Thymus (tissue), 14 donors: ENCODE measurements at places on chromosomes 5 and 9. TPM values are rescaled to one million over a fixed set of nuclear protein-coding genes. Genes with fewer than 3 reads are reported as not detected.

GRCh38 chr5:144832416-144832815 lies 661.7 kb downstream of the KCTD16 start:
- no peak for DNase-seq
- no peaks in the 10 kb centered on the region for H3K27me3 ChIP-seq
- no peak overlapping the region for H3K27ac ChIP-seq

PTGER4 gene
- polyA plus RNA-seq: 25.2 TPM

CCNO gene
- 1.0 TPM for polyA plus RNA-seq

- no peak for DNase-seq
- H3K27me3 ChIP-seq: no peaks in the 10 kb centered on the region
- H3K4me1 ChIP-seq: no peaks in the 10 kb centered on the region
- H3K27ac ChIP-seq: no peak overlapping the region
- H3K4me3 ChIP-seq: no peak overlapping the region
These were observed 28.1 kb downstream of the FAM114A2 start for GRCh38 chr5:154010660-154011059.

- no peaks in the 10 kb centered on the region for H3K4me1 ChIP-seq
- no peak overlapping the region for H3K27ac ChIP-seq
- H3K4me3 ChIP-seq: no peak overlapping the region
- no peaks in the 10 kb centered on the region for H3K36me3 ChIP-seq
- DNase-seq: no peak
These were observed 87.6 kb downstream of the MAMDC2 start for GRCh38 chr9:70131296-70131695.

DNA sequence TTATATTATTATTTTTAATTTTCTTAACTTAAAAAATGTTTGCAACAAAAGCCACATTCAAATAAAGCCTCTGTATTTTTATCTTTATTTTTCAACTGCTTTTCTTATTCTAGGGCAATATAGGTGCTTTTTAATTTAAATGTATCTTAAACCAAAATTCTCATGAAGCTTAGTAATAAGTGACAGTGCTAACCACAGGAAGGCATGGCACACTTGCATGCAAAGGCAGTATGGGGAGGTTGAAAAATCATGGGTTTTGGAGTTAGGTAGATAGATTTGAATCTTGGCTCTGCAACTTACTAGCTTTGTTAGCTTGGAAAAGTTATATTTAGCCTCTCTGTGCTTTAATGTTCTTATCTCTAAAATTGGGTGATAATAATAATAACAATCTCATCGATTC lies 458.0 kb downstream of the DMAC1 start:
- H3K4me3 ChIP-seq: no peak overlapping the region
- DNase-seq: no peak
- no peak overlapping the region for H3K27ac ChIP-seq
- H3K27me3 ChIP-seq: no peaks in the 10 kb centered on the region

DNA sequence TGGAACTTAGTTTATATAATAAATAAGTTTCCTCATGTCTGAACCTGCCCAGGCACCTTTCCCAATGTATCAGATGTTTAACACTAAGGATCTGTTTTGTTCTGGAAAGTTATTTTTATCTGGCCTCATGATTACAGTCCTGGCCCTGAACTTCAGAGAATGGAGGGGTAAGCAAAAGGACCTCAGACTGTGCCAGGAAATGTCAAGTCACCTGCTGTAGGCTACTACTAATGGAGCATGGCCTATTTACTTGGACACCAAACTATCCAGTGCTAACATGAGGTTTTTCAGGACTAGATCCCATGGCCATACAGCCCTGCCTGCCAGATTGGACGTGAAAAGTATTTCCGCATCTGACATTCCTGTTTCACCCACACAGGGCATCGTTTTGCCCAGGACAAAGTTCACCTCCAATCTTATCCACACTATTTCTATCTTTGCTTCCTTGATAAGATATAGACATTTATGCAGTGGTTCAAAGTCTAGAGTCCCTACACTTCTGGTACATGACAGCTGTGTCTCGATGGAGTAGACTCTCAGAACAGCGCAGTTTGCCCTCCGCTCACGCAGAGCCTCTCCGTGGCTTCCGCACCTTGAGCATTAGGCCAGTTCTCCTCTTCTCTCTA lies at the start of gene BTNL8:
BTNL8 (plus strand) TSS at position 539 of the 626 bp plus-strand sequence. CDS start 152 bp downstream, outside the sequence.
- H3K27ac ChIP-seq: no peak within 1 kb of the TSS
- no peaks in the 10 kb centered on the region for H3K27me3 ChIP-seq
- no peaks in the 10 kb centered on the region for H3K4me1 ChIP-seq
- H3K36me3 ChIP-seq: no peaks in the 10 kb centered on the region
- no peak within 1 kb of the TSS for H3K4me3 ChIP-seq

GARNL3 gene
- polyA plus RNA-seq: 1.5 TPM

COL15A1 gene
- polyA plus RNA-seq: 3.8 TPM

SLC45A2 gene
- polyA plus RNA-seq: 0.05 TPM

GRCh38 chr9:17509701-17510100 lies 69.2 kb upstream of the SH3GL2 start:
- no peak overlapping the region for H3K4me3 ChIP-seq
- H3K27ac ChIP-seq: no peak overlapping the region
- no peaks in the 10 kb centered on the region for H3K4me1 ChIP-seq
- no peaks in the 10 kb centered on the region for H3K27me3 ChIP-seq
- DNase-seq: no peak

DNA sequence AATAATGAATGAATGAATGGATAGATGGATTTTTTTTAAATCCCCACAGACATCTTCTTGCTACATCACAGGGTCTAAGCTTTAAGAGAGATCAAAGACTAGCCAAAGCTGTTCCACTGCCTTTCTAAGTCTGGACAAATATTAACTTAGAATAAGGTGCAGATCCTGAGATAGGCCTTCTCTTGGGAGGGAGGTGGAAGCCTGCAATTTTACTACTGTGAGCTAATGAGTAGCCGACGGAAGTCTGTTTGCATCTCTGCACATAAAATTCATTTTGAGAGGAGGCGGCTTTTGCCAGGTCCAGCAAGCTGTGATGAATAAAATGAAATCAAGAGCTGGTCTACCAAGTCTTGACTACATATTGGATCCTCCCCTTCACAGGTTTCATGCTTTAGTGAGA lies 484.9 kb downstream of the TMEM38B start:
- H3K36me3 ChIP-seq: no peaks in the 10 kb centered on the region
- no peak for DNase-seq
- H3K4me3 ChIP-seq: no peak overlapping the region
- no peak overlapping the region for H3K27ac ChIP-seq
- H3K4me1 ChIP-seq: no peaks in the 10 kb centered on the region

DNA sequence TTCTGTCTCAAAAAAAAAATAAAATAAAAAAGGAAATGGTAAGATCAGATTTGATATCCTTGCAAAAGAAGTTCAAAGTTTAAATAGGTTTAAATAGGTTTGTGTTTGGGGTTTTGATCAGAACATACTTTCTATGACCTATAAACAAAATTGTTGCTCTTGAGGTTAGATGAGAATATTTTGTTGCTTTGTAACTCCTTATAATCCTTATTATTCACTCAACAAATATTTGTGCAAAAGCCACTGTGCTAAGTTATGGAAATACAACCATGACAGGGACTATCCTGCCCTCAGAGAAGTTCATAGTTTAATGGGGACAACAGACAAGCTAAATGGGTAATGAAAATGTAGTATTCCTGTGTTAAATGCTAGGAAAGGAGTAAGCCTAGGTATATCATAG lies 71.5 kb downstream of the INVS start:
- no peak overlapping the region for H3K27ac ChIP-seq
- no peaks in the 10 kb centered on the region for H3K27me3 ChIP-seq
- no peaks in the 10 kb centered on the region for H3K4me1 ChIP-seq
- DNase-seq: no peak

DNA sequence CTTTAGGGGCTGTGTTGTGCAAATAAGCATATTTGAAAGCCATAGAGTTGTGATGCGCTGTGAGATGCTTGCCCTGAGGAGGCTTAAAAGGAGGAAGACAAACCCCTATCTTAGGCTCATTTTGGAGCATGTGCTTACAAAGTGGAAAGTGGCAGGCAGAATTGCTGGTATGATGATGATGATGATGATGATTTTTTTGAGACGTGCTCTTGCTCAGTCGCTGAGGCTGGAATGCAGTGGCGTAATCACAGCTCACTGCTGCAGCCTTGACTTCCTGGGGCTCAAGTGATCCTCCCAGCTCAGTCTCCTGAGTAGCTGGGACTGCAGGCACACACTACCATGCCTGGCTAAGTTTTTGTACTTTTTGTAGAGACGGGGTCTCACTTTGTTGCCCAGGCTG lies 1.7 kb downstream of the CNOT8 start:
- H3K4me3 ChIP-seq: peak overlapping the region; percentile 88
- peak overlapping the region; percentile 91 for H3K27ac ChIP-seq
- no peaks in the 10 kb centered on the region for H3K27me3 ChIP-seq
- DNase-seq: no peak
- H3K36me3 ChIP-seq: peaks cover 16% of the 10 kb centered on the region

TLX3 gene
- 0.05 TPM for polyA plus RNA-seq

DNA sequence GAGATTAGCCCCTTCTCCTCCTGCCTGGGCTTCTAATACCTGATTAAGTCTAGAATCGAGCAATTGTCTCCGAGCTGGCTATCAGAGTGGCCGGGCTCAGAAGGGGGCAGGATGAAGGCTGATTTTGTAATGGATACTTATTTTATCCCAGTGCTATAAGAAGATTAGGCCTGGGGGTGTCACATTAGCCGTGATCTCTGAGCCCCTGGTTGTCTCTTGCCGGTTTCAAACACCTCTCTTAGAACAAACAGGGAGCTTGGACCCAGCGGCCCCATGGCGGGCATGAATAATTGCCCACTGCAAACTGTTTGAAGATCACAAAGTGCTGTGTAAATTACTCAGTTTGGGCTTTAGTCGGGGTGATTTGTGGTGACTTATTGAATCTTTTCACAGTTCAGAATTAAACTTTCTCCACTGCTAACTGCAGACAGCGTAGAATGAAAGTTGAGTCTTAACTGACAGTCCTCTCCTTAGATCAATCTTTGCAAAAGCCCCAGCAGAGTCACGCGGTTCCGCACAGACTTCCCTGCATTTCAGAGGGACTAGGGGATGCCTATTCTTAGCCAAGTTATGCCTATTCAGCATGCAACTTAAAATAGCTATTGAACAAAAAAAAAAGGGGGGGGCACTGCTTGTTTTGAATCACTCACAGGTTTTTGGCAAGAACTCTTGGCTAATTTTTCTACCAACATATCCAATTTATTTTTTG lies 200.6 kb upstream of the IRX1 start:
- no peaks in the 10 kb centered on the region for H3K27me3 ChIP-seq
- no peaks in the 10 kb centered on the region for H3K36me3 ChIP-seq
- no peak overlapping the region for H3K4me3 ChIP-seq
- no peak overlapping the region for H3K27ac ChIP-seq
- no peaks in the 10 kb centered on the region for H3K4me1 ChIP-seq

DNA sequence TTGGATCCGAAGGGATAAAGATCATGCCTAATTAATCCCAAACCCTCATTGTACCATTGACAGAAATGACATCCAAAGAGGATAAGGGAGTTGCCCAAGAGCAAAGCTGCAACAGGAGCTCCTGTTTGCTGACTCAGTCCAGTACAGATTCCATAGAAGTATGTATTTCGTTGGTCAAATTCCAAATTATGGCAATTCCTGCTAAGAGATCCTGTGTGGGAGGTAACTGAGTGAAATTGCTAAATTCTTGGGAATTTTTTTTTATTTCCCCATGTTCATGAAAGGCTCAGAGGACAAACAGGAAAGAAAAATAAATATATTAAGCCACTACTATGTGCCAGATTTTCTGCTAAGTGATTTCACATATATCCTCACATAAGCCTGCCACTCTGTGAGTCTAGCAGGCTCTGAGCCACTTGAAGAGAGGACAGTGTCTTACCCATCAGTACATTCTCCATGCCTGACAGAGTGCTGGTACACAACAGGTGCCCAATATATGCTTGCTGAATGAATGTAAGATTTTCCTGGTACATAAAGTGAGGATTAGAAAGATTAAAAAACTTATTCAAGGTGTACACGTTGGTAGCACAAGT lies 132.7 kb downstream of the GLIS3 start:
- no peak for DNase-seq
- H3K27ac ChIP-seq: no peak overlapping the region
- no peaks in the 10 kb centered on the region for H3K27me3 ChIP-seq
- H3K4me3 ChIP-seq: no peak overlapping the region

CNTNAP3 gene
- polyA plus RNA-seq: 4.4 TPM

SLCO4C1 gene
- 0.75 TPM for polyA plus RNA-seq

DNA sequence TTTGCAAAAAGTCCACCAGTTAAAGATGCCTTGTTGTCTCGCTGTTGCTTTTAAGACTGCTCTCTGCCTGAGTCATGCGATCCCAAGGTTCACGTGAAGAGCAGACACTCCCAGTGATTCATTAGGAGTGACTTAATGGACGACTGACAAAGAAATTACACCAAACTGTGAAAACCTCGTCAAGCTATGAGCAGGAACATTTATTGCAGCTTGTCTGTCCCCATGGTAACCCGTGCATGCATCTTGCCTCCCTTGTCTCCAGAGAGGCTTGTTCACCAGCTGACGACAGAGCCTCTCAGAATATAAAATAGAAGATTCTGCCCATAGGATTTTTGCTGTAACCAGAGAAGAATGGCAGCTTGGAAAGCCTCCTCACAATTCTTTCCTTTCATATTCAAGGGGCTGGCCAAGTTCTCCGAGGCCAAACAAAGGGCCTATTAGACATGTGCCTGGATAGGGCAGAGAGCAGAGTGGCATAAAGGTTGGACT lies 352.7 kb downstream of the SPOCK1 start:
- DNase-seq: no peak
- H3K4me3 ChIP-seq: no peak overlapping the region
- H3K4me1 ChIP-seq: no peaks in the 10 kb centered on the region
- no peaks in the 10 kb centered on the region for H3K27me3 ChIP-seq
- H3K27ac ChIP-seq: no peak overlapping the region

- no peak overlapping the region for H3K4me3 ChIP-seq
- H3K36me3 ChIP-seq: no peaks in the 10 kb centered on the region
- no peaks in the 10 kb centered on the region for H3K4me1 ChIP-seq
- H3K27me3 ChIP-seq: no peaks in the 10 kb centered on the region
- H3K27ac ChIP-seq: no peak overlapping the region
These were observed 38.7 kb downstream of the TTC39B start for GRCh38 chr9:15268317-15268716.

- no peaks in the 10 kb centered on the region for H3K36me3 ChIP-seq
- DNase-seq: no peak
- H3K4me1 ChIP-seq: no peaks in the 10 kb centered on the region
- H3K27me3 ChIP-seq: no peaks in the 10 kb centered on the region
- H3K4me3 ChIP-seq: no peak overlapping the region
- H3K27ac ChIP-seq: no peak overlapping the region
These were observed 50.4 kb upstream of the CKMT2 start for GRCh38 chr5:81182396-81183390.

- no peak overlapping the region for H3K4me3 ChIP-seq
- DNase-seq: no peak
- no peaks in the 10 kb centered on the region for H3K36me3 ChIP-seq
- H3K27ac ChIP-seq: no peak overlapping the region
- H3K4me1 ChIP-seq: no peaks in the 10 kb centered on the region
These were observed 426.6 kb upstream of the WWC1 start for GRCh38 chr5:167864801-167865200.

- no peaks in the 10 kb centered on the region for H3K36me3 ChIP-seq
- H3K27ac ChIP-seq: no peak overlapping the region
- H3K4me1 ChIP-seq: no peaks in the 10 kb centered on the region
- H3K4me3 ChIP-seq: no peak overlapping the region
- DNase-seq: no peak
These were observed 49.2 kb downstream of the KIAA1958 start for GRCh38 chr9:112535811-112536210.
